Fibroblast of skin of left biceps (primary cell): ENCODE measurements at places on chromosomes 7 and 10.

DNA sequence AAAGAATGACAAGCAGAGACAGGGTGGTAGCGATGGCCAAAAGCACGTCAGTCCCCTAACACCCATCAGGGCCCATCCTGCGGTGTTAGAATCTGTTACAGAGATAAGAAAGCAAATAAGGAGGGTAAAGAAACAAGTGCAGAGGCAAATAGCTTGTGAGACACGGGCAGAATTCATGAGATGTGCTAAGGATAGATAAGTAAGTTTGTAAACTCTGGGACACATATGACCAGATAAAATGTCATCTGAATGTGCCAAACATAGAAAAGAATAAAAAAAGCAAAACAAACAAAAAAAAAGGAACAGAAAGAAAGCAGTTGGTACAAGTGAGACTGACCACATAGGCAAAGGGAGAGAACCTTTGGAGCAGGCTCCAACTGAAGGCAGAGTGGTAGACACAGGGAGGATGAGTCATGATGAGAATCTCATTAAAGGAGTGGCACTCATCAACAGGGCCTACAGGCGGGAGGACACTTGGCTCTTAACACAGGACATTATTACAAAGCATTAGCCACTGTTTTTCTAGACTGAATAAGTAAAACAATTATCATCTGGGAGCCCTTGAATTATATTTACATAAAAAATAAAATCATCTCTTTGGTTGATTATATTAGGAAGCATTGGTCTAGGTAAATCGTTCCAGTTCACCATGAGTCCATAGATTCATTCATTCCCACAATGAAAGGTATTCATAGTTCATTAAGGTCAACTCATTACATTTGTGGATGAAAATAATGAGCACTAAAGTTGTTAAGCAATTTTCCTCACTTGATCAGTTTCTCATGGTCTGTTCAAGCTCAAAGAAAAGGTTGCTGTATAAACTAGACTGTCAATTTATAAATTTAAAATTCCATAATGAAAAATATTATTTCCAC is 21.5 kb upstream of the EPHB6 start:
- no peak for DNase-seq

GRCh38 chr10:33192190-33192589 is 142.3 kb downstream of the NRP1 start:
- no peak for DNase-seq

DNA sequence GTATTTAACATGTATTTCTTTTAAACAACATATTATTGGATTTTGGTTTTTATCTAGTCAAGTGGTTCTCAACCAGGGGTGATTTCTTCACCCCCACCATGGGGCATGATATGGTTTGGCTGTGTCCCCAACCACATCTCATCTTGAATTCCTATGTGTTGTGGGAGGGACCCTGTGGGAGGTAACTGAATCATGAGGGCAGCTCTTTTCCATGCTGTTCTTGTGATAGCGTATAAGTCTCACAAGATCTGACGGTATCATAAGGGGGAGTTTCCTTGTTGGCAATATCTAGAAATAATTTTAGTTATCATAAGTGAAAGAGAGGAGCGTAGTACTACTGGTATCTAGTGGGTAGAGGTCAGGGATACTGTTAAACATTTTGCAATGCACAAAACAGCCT is 37.6 kb downstream of the TMEM168 start:
- DNase-seq: no peak

GRCh38 chr7:106057962-106058927 is 53.9 kb downstream of the SYPL1 start:
- no peak for DNase-seq

DNA sequence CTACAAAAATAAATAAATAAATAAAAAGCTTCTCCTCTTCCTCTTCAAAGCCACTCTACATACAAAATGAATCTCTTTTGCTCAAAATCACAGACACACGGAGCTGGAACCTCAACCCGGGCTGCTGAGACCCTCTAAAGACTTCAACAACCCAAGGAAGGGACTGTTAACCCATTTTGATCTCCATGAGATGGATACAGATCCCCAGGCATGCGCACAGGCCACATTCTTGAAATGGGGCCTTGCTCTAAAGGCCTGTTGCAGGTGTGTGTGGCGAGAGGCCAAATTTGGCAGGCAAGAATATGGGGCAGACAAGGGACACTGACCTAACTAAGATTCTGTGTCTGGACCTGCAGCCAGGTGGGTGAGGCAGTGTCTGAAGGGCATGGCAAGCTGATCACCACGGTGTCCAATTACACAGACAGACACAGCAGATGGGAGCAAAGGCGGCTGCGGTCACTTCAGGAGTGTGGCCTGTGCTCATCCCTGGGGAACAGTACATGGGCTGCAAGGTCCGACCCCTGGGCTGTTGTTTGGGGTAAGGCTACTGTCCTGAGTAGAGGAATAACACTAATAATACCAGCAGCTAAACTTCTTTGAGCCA is 219.8 kb downstream of the HECW1 start:
- DNase-seq: no peak

- DNase-seq: no peak
Measured at GRCh38 chr10:129877773-129878371, 86.2 kb downstream of the EBF3 start.

GRCh38 chr7:93574646-93575554 is at the start of gene CALCR:
Gene CALCR, minus strand, starts transcription at chr7:93574724. Its CDS starts 87,743 bp downstream, at chr7:93486981.
- DNase-seq: no peak

DNA sequence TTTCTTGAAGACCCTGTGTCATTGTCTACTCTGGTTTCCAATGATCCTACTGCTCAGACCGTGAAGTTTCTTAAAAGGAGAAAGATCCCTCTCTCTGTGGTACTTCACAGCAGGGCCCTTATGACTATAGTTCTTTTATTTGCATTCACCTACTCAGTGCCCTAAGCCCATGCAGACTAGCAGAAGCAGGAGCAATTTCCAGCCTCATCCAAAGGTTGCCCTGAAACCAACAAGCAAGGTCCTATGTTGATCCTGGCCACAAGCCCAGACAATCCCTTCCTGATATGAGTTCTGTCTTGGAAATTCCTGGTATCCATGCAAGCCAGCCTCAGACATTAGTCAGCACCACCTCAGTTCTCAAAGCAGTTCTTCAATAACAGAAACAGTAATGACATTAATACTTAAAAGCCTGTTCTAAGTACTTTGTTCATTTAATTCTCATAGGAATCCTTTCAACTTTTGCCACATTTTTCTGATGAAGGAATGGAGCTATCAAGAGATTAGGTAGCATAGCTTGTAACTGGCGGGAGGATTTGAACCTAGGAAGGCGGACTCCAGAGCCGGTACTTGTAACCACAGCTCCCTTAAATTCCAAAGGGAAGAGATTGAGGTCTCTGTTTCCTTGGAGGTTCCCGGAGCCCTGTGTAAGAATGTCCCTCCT is 58.1 kb upstream of the ST8SIA6 start:
- peak; percentile 88 for DNase-seq

DNA sequence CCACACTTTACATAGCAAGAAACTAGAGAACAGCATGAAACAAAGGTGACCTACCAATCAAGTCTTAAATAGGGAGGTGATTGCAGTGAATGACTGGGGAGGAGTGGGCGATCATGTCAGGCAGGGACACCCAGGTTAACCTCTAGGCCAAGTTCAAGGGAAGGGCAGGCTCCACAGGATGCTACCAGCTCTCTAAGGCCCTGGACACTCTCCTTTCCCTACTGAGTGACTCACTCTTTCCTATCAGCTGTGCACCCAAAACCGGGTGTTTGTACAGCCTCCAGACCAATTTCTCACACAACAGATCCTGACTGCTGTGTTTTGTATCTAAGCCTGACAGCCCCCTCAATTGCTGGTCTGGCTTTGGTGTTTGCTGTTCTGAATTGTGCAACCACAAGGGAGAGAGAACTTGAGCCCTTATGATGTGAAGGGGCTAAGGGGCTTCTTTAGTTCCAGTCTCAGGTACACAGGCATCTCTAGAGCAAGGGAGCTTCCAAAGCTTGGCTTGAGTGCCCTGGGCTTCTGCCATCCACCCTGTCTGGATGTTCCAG is 107.8 kb downstream of the TBXAS1 start:
- no peak for DNase-seq

DNA sequence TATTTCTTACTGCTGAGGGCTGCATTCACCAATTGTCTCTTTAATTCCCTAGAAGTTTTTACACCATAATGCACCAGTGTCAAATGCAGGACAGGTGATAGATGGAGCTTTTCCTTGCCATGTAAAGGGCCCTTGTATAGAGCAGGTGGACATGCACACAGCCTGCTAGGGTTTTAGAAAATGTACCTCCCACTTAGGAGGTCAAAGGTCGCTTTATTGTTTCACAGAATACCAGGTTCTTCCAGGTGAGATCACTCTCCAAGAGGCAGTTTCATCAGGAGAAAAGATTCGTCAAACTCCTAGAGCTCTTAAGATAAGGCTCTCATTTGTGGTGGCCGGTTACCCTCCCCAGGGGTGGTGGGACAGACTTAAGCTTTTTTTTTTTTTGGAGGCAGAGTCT is 215.8 kb downstream of the PHTF2 start:
- DNase-seq: no peak

- DNase-seq: no peak
Measured at GRCh38 chr10:19826712-19827111, 10.5 kb downstream of the PLXDC2 start.

DNA sequence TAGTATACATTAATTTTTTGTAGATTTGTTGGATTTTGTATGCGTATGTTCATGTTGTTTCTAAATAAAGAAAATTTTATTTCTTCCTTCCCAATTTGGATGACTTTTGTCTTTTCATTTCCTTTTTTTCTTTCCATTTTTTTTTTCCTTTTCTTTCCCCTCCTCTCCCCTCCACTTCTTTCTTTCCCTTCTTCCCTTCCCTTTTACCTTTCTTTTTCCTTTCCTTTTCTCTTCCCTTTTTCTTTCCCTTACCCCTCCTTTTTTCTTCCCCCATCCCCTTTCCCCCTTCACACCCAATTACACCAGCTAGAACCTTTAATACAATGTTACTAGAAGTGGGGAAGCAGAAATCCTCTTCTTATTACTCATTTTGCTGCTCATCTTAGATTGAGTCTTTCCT is 6.0 kb downstream of the KIF20B start:
- no peak for DNase-seq

- no peak for DNase-seq
Measured at GRCh38 chr7:145016068-145016467, 180.2 kb upstream of the TPK1 start.

DNA sequence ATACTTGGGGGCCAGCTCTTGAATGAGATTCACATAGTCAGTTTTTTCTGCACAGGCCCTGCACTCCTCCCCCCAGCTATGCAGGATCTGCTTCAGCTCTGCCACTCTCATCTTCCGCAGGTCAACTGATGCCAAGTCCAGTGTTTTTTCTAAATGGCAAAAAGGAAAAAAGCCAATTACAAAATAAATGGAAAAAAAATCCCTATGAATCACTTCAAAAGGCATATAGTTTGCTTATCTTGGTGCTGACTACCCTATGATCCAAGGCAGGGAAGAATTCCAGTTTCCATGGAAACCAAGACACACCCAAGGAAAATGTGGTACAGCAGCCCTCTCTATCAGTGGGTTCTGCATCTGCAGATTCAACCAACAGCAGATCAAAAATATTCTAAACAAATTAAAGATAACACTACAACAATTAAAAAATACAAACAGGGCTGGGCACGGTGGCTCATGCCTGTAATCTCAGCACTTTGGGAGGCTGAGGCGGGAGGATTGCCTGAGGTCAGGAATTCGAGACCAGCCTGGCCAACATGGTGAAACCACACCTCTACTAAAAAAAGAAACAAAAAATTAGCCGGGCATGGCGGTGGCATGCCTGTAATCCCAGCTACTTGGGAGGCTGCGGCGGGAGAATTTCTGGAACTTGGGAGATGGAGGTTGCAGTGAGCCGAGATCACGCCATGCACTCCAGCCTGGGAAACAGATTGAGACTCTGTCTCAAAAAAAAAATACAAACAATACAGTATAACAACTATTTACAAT is 17.6 kb downstream of the CDNF start:
- DNase-seq: no peak

DNA sequence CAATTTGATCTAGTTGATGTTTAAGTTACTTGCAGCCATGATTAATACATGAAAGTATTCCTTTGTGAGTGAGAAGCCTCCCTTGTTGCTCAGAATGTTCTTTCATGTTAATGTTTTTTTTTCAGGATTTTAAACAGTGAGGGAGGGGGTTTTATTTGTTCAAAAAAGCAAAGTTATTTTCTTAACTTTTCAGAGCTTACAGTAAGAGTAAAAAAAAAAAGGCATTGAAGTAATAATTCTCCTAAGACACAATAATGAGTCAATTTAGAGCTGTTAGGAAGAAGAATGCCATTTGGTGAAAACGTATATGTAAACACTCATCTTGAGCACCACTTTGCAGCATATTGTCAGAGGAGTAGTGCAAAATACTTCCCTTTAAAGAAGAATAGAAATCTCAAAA is 105.8 kb downstream of the SEMA3A start:
- no peak for DNase-seq

- no peak for DNase-seq
Measured at GRCh38 chr10:11880151-11881029, 57.2 kb downstream of the PROSER2 start.

DNA sequence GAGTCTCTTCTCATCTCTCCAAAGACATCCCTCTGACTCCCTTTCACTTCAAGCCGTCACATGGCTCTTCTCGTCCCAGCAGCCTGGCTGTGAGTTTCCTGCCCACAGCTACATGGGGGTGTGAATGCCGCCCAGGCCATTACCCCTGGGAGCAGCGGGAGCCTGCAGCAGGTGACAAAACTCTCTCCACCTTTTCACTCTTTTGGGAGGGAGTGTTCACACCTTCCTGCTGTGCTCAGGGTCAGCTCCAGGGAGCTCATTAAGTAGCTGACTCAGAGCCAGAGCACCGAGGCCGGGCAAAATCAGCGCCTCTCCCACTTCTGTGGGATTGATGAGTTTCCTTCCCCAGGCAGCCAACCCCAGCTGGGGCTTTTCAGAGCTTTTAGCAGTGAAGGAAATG is 271.3 kb downstream of the TYW1 start:
- DNase-seq: no peak

DNA sequence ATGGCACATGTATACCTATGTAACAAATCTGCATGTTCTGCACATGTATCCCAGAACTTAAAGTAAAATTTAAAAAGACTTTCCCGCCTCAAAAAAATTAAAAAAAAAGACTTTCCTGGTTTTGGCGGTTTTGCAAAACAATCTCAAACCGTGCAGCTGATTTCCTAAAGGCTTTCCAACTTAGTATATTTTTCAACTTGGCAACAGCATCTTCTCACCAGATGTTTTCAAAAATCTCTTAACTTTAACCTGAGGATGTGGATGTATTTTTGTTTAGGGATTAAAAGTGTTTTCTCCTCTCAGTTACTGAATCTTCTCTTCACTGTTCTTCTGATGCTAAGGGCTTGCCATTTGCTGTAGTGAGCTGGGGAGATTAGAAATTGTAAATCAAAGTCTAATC is 96.5 kb upstream of the PLPP4 start:
- no peak for DNase-seq

GRCh38 chr7:112214268-112214667 is 7.8 kb downstream of the ZNF277 start:
- no peak for DNase-seq

DNA sequence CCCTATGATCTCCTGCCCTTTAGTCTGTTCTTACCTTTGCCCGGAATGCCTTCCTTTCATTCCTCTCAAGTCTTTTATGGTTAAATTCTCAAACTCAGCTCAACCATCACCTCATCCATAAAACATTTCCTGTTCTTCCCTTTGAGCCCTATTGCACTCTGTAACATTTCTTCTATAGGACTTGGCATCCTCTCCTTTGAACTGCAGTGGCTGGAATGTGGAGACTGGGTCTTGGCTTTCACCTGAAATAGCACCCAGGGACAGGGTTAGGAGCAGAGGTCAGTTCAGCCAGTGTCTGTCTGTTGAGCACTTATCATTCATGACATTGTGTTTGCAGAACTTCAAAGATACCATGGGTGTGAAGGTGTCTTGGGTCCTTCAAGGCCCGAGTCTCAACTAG is 7.2 kb downstream of the NFE2L3 start:
- no peak for DNase-seq
